ENCODE measurements at places on chromosomes 12 and 14.
A peak's percentile ranks its signal among the peaks of the same experiment; 100 is the strongest.

DNA sequence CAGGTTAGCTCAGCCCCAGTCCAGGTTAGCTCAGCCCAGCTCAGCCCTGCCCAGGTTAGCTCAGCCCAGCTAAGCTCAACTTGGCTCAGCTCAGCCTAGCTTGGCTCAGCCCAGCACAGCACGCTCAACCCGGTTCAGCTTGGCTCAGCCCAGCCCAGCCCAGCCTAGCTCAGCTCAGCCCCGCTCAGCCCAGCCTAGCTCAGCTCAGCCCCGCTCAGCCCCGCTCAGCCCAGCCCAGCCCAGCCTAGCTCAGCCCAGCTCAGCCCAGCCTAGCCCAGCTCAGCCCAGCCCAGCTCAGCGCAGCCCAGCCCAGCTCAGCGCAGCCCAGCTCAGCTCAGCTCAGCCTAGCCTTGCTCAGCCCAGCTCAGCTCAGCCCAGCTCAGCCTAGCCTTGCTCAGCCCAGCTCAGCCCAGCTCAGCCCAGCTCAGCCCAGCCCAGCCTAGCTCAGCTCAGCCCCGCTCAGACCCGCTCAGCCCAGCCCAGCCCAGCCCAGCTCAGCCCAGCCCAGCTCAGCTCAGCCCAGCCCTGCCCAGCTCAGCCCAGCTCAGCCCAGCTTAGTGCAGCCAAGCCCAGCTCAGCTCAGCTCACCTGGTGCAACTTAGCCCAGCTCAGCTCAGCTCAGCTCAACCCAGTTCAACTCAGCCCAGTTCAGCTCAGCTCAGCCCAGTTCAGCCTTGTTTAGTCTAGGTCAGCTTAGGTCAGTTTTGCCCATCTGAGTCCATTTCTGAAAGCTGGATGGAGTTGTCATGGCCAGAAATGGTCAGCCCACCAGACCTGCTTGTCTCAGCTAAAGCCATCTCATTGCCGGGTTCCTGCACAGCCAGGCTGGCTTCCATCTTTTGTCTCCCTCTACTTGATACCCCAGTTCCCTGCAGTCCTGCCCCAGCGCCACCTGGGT lies 333.6 kb downstream of the TMEM121 start:
- DNase-seq: peak; percentile 34

DNA sequence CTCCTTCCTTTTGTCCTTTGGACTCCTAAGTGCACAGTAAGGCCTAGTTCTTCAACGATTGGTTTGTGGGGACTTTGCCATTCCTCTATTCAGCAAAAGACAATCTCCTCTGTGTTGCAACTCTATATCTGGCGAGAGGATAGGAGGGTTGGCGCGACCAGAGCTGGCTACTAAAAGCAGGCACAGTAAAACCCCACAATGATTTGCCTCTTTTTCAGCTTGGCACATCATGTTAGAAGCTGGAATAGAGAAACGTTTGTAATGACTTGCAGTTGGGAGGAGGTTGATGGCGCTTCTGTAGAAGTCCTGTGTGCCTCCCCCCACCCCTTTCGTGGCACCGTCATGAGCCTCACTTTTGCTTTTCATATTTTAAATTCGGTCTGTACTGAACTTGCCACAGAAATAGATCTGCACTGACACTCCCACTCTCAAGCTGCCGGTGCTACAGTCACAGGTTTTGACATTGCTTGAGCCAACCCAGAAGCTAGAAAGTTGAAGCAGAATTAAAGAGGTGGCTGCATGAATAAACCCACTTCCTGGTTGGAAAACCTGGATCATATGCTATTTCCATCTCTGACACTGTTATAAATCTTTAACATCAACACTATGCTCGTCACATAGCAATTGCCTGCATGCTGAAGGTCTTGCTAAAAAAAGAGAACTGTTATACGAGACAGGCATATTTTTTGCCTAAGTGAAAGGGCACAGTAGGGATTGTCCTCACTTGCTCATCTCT lies 315.3 kb upstream of the PRICKLE1 start:
- DNase-seq: no peak

- peak; percentile 2 for DNase-seq
Observed at GRCh38 chr14:82710267-82710841, 1176.7 kb upstream of the SEL1L start.

GRCh38 chr12:54304187-54304810 lies 3.5 kb upstream of the NFE2 start:
- DNase-seq: peak; percentile 18

DNA sequence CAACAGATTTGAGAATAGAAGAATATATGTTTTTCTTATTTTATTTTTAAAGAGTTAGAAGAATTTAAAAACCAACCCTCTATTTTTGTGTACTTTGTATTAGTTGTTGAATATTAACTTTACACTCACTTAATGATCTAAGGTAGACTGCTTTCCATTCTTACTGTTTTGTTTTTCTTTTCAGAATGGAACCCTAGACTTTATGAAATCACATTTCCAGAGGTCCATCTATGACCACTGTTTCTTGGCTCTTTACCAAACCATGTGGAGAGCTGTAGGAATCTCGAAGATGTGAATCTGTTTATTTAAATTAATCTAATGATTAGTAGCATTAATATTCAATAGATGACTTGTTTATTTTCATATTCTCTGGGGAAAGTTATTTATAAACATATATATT lies 7.2 kb upstream of the PIK3C2G start:
- no peak for DNase-seq

DNA sequence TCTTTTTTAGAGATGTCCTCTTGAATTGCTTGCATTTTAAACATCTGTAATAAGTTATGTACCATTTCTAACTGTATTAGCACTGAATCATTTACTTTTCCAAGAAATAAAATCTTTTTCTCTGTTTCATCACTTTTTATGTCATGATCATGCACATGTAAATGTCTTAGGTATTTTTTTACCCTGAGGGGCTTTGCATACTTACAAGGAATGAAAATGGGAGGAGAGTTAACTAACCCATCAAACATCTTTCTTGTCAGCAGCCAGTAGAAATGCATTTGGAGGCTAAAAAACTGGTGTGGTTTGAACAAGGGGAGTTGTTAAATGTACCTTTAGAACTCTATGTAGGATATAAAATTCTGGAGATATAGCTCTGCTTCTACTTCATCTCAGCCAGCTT lies 1080.3 kb downstream of the GALC start:
- no peak for DNase-seq

DNA sequence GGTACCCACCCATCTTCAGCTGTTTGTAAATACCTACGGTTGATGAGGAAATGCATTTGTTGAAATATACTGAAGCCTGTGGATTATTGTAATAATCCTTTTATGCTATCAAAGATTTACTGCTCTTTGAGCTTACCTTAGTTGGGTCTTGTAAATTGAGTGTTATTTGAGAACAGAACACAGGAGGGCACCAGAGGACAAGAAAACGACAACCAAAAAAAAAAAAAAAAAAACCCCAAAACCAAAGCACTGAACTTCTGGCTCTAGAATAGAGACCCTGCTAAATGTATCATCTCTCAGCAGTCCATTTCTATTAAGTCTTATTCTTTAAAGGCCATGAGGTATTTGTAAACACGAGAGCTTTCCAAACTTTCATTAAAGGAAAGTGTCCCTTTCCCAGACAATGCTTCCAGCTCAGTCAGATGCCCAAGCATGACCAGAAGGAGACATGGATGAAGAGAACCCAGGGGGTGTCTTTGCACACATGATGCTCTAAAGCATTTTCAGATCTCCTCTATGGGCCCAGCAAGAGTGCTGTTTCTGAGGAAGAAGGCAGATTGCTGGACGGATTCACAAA lies 763.9 kb downstream of the NRXN3 start:
- no peak for DNase-seq

GRCh38 chr12:57175428-57176138 lies 28.2 kb upstream of the LRP1-AS start:
- peak; percentile 64 for DNase-seq

DNA sequence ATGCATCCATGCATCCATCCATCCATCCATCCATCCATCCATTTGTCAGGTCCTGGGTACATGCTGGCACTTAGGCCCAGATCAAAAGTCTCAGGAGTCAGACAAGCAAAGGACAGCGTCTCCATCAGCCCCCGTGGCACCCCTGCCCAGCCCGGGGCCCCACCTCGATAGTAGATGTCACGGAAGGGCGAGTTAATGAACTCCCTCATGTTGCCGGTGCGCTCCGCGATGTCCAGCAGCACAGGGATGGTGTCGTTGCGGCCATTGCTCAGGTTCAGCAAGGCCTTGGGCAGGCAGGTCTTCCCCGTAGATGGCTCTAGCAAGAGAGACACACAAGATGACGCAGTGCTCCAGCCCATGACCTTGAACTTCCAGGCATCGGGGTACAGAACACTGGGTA lies 30.4 kb downstream of the TRPV4 start:
- DNase-seq: no peak

- no peak for DNase-seq
Observed at GRCh38 chr12:70271025-70271424, 27.8 kb downstream of the CNOT2 start.

- no peak for DNase-seq
Observed at GRCh38 chr12:95509300-95509699, 35.3 kb downstream of the METAP2 start.

All from CD4-positive, alpha-beta T cell treated with Interleukin-17A for 4 hours (primary cell).